Fibroblast of skin of back (primary cell): ENCODE measurements at places on chromosomes 4 and X.

- no peak for DNase-seq
These were observed 26.1 kb upstream of the TMEM184C start for GRCh38 chr4:147591106-147591505.

GRCh38 chr4:25493466-25493865 is 116.4 kb downstream of the ANAPC4 start:
- DNase-seq = no peak

DNA sequence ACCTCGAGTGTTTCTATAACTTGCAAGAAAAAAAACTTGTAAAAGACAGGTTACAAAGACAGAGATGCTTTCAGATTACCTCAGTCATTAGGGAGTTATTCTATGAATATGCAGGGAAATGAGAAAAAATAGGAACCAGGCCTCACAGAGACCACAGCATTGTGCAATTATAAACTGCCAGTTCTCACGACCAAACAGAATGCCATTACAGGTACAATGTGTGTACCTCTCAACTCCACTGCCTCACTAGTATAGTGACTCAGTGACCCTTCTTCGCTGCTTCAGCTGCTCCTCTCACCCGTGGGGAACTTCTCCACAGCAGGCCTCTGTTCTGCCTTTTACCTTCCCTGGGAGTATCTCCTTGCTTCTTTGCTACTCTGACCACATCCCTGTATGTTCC is 2.3 kb upstream of the HTATSF1 start:
- no peak for DNase-seq

GRCh38 chr4:188160406-188160805 is 21.2 kb downstream of the TRIML1 start:
- DNase-seq = no peak

- DNase-seq = no peak
These were observed 121.4 kb upstream of the GATB start for GRCh38 chr4:151882072-151882803.

DNA sequence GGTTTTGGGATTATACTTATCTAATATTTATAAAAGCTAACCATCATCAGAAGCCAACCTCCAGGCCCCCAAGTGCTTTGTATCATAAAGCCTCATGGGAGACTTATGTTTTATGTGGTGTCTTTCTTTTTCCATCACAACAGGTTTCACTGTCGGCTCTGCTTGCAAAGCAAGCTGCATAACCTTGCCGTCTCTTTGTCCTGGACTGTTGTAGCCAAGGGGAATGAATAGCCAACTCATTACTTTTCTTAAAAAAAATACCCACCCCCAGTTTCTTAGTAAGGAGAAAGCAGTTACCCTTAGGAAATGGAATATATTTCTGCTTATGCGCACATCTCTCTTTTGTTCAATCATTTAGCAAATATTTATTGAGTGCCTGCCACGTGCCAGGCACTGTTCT is 40.7 kb downstream of the FAM184B start:
- DNase-seq = no peak

DNA sequence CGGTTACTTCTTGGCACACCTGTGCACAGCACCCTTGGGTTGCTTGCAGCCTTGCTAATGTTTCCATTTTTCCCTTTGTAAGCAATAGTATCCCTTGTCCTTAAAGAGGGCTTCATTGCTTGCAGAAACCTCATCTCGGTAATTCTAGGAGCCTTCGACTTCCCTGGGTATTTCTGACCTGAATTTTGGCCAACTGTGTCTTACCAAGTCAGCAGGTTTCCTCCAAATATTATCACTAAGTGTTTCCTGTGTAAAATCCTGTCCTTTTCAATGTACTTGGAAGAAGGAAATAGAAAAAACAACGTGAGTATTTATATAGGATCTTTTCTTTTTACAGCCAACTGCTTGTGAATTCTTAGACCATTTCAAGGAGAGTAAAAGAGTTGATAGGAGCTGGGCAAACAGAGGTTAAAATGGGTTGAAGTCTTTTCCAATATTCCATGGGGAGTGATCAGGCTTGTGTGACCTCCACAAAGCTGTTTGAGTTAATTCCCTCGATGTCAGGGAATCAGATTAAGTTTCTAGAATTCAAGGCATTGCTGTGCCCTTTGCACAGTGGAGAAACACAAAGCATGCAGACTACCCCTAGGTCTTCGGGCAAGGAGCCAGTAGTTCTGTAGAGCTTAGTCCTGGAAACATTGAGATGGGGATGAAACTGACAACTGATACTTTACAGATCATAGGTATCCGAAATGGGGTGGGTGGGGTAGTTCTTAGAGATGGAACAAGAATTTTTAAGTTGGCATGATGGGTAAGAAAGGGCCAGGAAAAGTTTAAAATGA is 209.9 kb downstream of the CPE start:
- no peak for DNase-seq

GRCh38 chr4:163473576-163473975 is at the start of gene TKTL2:
TSS of gene TKTL2 (minus strand) at chr4:163473754. CDS start at chr4:163473734, 20 bp downstream.
- no peak for DNase-seq

- DNase-seq = no peak
These were observed 155.8 kb downstream of the SH2D1A start for GRCh38 chrX:124502166-124502565.

- no peak for DNase-seq
These were observed 5.9 kb upstream of the C4orf17 start for GRCh38 chr4:99504804-99505502.

DNA sequence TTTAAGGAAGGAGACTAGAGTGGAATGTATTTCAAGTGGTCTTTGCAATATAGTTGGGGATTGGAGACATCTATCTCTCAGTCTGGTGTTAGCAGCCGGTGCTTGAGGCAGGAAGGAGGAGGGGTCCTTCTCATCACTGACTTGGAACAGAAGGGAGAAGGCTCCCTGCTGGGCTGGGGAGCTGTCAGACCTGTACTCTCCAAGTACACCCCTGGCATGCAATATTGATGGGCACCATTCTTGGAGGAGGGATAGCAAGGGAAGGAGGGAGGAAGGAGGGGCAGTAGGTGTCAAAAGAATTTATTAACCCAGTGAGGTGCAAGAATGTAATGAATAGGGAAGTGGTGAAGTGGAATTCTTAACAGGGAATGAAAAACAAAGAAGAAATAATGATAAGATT is 338.8 kb downstream of the UNC5C start:
- DNase-seq = no peak

DNA sequence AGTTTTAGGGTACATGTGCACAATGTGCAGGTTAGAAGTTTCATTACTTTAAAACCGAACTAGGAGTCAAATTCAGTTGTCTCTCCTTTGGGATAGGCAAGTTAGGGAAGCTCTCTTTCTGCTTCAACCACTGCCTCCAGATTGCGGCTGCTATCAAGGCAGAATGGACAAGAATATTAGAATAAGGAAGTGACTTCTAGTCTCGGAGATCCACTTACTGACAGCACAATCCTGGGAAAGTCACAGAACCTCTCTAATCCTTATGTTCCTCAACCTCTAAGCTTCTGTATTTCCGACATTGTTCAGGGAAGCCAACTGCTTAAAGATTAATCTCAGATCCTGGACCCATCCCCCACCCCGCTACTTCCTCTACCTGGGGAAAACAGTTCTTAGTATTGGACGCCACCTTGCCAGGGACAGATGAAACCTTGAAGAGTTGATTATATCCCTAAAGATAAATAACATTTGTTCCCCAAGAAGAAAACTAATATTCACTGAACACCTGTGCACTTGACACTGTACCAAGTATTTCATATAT is 2.1 kb downstream of the NUP62CL start:
- no peak for DNase-seq

DNA sequence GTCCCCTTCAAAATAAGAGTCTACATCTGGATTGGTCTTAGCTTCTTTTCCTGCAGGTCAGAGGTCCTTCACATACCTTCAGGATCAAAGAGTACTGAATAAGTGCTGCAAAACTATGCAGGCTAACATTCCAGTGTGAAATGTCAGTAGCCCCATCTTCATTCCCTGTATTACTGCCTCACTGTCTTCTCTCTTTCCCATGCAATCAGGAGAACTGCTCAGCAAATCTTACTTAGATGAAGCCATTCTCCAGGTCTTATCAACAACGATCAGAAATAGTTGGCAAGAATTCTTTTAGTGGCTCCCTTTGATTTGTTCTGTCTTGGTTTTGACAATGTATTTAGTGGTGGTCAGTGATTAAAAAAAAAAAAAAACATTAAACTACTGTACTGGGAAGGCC is 26.0 kb upstream of the IQCM start:
- DNase-seq = no peak
